Stimulated activated CD8-positive, alpha-beta memory T cell treated with anti-CD3 and anti-CD28 coated beads, Interleukin-4, amount 100 ng/mL, for 24 hours (primary cell): ENCODE measurements at places on chromosomes 12 and 14.

- no peak for DNase-seq
Observed at GRCh38 chr12:84756961-84757360, 155.6 kb downstream of the SLC6A15 start.

DNA sequence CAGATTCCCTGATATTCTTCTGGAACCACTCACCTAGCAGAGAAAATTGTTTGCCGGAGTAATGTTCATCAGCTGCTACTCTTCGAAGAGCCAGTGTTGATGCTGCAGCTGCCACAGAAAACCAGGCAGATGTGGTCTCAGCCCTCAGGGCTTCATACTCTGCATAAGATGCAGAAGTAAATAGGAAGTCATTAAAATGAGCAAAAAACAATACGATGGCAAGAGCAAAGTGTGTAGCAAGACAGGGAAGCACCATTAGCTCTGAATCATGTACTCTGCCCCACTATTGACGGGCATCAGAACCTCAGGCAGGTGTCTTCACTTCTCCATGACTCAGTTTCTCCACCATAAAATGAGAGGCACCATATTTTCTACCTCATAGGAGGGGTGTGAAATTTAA is 991.6 kb upstream of the TMEM132C start:
- no peak for DNase-seq

DNA sequence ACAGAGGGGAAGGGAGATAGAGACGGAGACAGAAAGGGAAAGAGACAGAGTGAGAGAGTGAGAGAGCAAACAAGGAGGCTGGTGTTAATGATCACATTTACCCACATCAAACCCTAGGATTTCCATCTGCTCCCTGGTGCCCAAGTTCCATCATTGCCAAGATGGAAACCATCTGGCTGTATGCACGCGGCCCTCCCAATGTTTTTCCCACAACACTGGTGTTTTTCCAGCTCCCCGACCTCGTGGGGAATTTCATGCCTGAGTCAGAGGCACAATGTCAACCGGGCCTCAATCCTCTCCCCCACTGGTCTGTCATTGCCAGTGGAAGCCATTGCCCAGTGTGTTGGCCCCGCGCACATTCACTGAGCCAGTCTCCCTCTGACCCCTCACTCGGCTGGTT is 19.9 kb upstream of the BDKRB2 start:
- no peak for DNase-seq

DNA sequence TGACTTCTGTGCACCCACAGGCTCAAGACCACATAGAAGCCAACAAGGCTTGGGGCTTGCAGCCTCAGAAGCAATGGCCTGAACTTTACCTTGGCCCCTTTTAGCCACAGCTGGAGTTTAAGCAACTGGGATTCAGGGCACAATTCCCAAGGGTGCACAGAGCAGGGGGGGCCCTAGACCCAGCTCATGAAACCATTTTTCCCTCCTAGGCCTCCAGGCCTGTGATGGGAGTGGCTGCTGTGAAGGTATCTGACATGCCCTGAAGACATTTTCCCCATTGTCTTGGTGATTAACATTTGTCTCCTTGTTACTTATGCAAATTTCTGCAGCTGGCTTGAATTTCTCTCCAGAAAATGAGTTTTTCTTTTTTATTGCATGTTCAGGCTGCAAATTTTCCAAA is 21.9 kb downstream of the GABARAPL1 start:
- no peak for DNase-seq

DNA sequence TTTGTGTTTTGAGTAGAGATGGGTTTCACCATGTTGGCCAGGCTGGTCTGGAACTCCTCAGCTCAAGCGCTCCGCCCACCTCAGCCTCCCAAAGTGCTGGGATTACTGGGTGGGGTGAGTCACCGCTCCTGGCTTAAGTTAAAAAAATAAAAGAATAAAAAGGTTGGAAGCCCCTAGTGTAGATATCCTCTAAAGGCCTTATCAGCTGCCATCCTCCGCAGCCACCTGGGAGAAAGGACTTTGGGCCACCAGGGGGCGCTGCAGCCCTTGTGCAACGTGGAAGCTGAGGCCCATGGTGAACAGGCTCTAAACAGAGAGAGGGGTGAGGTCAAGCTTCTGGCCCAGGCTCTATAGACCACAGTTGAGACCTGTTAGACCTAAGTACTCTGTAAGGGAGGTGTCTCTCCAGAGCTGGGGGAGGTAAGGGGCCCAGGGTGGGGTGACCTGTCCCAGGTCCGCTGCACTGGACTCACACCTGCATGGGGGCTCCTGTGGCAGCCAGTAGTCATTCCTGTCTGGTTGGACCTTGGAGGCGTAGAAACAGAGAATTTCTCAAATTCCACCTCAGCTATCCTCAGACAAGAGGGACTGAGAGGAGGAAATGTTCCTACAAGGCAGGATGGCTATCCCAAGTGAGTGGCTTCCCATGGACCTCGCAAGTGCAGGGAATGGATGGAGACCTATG is 14.0 kb upstream of the RACGAP1 start:
- DNase-seq, result peak; percentile 82

- DNase-seq, result no peak
Observed at GRCh38 chr14:32319368-32320049, 9.6 kb upstream of the AKAP6 start.

- no peak for DNase-seq
Observed at GRCh38 chr14:51658441-51659173, 6.9 kb downstream of the FRMD6 start.

DNA sequence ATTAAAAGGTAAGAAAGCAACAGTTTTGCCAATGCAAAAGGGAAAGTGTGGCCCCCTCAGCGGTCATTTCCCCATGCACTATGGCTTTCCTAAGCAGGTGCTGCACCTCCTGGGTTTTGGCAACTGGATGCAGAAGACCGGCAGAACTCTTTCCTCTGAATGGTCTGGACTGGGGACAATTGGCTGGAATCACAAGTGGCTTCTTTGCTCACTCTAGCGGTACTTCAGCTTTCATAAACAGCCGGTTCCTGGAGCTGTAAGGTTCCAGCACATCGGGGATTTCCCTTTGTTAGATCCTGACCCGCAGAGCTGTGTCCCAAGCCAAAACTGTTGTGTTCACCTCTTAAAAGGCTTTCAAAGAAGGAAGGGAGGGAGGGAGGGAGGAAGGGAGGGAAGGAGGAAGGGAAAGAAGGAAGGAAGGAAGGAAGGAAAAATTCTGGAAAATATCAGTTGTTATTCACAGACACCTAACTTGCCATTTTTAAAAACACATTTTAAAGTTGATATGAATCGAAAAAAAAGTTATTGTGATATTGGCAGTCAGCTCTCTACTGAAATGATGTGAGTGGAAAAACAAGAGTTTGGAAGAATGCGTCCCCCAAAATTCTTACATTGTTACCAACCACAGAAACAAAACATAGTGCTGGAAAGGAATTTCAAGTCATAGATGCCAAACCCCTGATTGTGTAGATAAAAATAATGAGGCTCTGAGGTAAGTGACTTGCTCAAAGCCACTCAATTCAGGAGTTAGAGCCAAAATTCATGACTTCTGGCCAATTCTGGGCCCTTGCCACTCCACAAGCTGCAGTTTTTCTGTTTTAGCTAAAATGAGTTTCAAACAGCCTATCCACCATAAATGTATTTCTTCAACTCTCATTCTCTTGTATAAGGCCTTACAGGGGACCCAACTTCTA is 220.6 kb upstream of the HMGA2 start:
- no peak for DNase-seq

- peak; percentile 70 for DNase-seq
Observed at GRCh38 chr12:93569656-93570551, 2.6 kb upstream of the SOCS2 start.

GRCh38 chr14:74977164-74977900 is 21.9 kb upstream of the PGF start:
- no peak for DNase-seq

GRCh38 chr14:92637228-92637627 is 111.2 kb downstream of the LGMN start:
- DNase-seq, result no peak
